ENCODE measurements at places on chromosomes 12 and 14.

- no peak for DNase-seq
These were observed 1346.4 kb upstream of the SEL1L start for GRCh38 chr14:82879949-82880535.

DNA sequence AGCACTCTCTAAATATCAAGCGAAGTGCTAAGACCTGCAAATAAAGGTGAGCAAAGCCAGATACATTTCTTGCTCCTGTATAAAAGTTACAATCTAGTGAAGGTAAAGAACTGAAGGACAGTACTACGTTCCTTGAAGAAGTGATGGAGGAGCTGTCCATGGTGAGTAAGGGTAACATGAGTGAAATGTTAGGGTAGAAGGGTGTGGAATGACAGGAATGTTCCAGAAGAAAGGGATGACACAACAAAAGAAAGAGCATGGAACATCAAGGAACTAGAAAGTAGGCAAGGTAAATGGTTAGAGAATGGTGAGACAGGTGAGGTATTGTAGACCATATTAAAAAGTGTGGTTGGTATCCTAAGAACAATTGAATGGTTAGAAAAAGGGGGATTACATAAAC lies 272.4 kb downstream of the ACSS3 start:
- no peak for DNase-seq

DNA sequence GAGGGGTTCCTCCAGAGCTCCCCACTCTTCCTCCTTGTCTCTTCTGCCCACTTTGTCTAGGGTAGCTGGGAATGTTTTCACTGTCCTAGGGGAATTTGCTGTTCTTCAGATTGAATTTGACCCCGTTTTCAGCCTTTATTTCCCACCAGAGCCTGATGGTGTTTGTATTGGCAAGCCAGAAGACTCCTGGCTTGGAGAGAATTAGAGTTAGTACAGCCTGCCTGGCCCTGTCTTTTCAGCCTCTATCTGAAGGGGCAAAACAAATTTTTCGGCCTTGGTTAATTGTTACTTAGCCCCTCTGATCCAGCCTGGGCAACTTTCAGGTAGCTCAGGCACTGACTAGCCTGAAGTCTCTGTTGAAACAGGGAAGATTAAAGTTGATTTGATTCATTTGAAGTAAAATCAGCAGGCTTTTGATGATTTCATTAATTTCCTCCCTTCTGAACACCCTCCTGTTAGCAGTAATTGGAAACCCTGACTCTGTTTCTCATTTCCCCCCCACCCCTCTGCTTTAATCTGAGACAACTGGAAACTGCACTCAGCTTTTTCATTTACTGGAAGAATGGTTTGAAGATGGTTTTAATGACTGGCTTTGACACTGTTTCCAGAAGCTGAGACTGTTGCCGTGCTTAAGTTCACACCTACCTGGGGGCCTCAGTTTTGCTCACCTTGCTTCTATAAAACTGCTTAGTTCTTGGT lies 63.3 kb downstream of the SUSD6 start:
- DNase-seq: no peak

DNA sequence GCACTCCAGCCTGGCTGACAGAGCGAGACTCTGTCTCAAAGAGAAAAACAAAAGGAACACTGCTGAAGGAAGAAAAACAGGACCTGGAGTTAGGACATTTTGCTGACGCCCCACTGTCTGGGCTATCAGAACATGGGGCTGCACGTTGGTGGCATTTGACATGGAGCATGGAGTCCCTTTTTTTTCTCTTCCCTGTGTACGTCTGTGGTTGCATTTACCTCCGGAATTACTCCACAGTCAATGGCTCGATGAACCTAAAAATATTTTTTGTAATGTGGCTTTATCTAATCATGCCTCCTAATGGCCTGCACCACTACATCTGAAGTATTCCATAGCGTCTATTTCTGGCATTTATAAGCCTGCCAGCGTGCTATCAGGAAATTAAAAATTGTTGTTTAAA lies 30.7 kb downstream of the TESC start:
- DNase-seq: no peak

- no peak for DNase-seq
These were observed 46.5 kb upstream of the IFNG-AS1 start for GRCh38 chr12:67942724-67943123.

DNA sequence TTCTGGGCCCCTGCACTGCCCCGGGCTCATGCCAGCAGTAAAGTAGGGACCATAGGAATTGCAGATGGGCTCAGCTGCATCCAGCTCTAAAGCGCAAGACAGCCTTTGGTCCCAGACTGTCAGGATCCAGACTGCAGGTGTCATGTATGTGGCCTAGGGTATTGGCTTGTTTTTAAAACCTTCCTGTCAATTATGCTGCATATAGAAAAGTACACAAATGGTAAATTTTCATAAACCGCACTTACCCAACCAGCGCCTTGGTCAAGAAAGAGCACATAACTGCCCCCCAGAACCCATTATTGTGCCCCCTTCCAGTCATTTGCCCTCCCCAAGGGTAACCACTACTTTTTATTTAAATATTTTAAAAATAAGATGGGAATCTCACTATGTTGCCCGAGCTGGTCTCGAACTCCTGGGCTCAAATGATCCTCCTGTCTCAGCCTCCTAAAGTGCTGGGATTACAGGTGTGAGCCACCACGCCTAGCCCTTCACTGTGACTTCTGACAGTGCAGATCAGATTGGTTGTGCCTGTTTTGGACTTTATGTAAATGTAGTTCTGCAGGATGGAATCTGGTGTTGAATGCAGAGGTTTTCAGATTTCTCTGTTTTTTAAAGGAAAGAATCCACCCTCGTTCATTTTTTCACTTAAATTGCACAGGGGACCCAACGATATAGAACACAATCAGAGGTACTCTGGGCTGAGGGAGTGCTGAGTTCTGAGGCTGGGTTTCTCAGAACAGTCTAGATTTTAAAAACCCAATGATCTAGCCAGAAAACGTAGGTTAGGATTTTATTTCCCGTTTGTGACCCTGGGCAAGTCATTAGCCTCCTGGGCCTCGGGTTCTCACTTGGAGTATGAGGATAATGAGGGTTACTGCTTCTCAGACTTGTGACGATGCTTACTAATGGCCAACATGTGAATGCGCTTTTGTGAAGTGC lies 6.7 kb downstream of the NR4A1 start:
- DNase-seq: no peak

DNA sequence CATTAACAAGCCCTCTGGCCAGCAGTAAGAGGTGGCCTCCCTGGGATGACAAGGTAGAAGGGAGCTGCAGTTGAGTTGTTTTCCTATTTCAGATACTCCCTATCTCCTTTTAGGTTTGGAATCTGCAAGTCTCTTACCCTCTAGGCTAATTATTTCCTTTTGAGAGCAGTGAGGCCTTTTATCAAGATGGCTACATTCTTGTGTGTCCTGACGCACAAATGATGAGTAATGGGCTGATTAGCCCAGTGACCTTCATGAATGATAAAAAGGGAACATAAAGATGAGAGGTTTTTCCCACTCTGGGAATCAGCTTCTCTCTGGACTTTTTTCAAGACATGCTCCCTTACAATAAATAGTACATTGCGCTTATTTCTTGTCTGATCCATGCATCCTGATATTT lies 22.9 kb downstream of the DYRK2 start:
- DNase-seq: no peak

All from C1 segment of cervical spinal cord (tissue), 14 donors.